ENCODE measurements at places on chromosomes 1 and 21.

- no peak for DNase-seq
Observed at GRCh38 chr1:157566484-157567300, 14.4 kb upstream of the FCRL5 start.

DNA sequence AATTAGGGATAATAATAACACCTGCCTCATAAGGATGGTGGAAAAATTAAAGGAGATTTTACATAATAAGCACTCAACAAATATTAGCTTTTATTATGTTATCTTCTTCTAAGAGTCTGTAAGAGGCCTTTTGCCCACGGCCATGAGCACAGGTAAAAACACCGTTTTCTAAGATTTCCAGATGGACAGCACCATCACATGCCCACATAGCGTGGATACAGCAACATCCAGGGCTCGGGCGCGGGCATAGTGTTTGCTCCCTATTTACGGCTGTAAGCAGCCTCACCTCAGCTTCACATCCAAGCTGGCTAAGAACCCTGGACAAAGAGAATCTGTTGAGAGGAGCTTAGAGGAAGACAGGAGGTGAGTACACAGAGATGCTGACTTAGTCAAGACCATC lies 216.4 kb upstream of the IRF2BP2 start:
- no peak for DNase-seq

GRCh38 chr1:207919523-207920170 lies 8.7 kb upstream of the CD34 start:
- DNase-seq, result no peak

GRCh38 chr1:108059945-108060344 lies 95.0 kb upstream of the VAV3 start:
- DNase-seq, result no peak

GRCh38 chr1:107460035-107460434 lies 319.2 kb downstream of the NTNG1 start:
- no peak for DNase-seq

- no peak for DNase-seq
Observed at GRCh38 chr1:162996261-162996660, 72.9 kb upstream of the RGS4 start.

DNA sequence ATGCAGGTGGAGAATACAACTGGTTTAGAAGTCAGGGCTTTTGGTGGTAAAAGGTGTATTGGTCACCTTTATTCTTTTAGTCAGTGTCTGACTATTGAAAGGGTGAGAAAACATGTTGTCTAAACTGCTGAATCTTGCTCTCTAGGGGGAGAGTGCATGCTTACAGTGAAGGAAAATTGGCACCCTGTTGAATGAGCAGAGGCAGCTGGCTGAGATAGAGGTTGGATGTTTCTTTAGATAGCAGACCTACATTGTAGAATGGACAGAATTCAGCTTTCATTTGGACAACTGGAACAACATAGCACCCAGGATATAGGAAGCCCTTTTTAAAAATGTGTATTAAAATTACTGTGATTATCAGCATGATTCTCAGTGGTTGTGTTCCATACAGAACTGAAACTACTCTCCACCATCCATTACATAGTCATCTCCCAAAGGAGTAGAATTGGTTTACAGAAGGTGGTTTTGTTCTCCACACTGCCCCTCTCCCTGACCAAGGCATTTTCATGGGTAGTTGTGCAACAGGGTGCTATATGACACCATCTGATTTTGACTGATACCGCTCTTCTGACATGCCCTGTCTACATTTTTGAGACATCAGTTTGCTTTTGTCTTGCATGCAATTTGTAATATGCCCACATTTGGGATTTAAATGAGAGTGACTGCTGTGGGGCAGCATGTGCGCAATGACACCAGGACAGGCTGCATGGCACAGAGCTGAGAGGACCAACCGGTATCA lies 16.2 kb downstream of the RHOU start:
- no peak for DNase-seq

DNA sequence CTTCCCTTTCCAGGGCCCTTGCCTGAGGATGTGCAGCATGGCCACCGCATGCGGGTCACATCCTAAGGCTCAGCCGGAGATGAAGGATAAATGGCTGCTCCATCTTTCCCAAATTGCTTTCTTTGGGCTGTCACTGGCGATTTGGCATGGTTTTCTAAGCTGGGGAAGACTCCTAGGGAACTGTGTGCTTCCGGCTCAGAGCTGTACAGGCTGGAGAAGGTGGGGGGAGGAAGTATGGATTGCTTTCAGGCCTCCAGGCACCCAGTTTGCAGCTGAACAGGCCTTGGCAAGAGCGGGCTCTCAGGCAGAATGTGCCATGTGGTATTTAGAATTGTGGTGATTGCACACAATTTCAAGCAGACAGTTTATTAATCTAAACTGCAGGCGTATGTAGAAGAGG lies 48.9 kb downstream of the TMEM53 start:
- DNase-seq, result no peak

- DNase-seq, result no peak
Observed at GRCh38 chr21:28272272-28272992, 720.2 kb downstream of the LTN1 start.

GRCh38 chr1:1215080-1215676 lies 1.2 kb upstream of the TNFRSF4 start:
- no peak for DNase-seq

DNA sequence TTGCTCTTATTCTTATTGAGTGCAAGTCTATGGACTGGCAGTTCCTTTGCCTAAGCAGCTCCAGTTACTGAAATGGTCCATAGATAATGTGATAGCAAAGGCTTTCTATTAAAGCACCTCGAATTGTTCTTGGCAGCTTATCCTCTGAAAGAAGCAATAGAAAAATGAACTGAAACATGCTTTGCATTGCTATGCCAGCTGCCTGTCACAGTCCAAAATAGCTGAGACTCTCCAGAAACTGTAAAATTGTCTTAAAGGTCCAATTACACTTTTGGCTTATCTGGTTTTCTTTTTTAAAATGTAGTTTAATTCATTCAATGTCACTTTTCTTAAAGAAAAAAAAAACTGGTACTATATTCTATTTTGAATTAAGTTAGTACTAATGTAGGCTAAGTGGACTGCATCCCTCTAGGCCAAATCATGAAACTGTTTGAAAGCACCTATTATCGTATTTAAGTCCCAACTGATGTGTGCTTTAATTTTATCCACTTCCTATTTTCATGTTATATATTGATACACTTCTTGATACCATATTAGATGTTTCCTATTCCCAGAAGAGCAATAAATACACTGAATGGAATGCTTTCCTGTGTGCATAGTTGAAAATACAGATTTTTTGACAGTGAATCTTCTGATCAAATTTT lies 208.0 kb upstream of the DEPDC1 start:
- DNase-seq, result no peak

- DNase-seq, result no peak
Observed at GRCh38 chr21:16004086-16004485, 274.3 kb downstream of the USP25 start.

GRCh38 chr1:231778009-231778719 lies 151.6 kb downstream of the DISC1 start:
- DNase-seq, result peak; percentile 78

GRCh38 chr1:208256091-208256490 lies 11.9 kb upstream of the PLXNA2 start:
- no peak for DNase-seq

GRCh38 chr1:20319456-20320220 lies 29.0 kb downstream of the VWA5B1 start:
- no peak for DNase-seq

DNA sequence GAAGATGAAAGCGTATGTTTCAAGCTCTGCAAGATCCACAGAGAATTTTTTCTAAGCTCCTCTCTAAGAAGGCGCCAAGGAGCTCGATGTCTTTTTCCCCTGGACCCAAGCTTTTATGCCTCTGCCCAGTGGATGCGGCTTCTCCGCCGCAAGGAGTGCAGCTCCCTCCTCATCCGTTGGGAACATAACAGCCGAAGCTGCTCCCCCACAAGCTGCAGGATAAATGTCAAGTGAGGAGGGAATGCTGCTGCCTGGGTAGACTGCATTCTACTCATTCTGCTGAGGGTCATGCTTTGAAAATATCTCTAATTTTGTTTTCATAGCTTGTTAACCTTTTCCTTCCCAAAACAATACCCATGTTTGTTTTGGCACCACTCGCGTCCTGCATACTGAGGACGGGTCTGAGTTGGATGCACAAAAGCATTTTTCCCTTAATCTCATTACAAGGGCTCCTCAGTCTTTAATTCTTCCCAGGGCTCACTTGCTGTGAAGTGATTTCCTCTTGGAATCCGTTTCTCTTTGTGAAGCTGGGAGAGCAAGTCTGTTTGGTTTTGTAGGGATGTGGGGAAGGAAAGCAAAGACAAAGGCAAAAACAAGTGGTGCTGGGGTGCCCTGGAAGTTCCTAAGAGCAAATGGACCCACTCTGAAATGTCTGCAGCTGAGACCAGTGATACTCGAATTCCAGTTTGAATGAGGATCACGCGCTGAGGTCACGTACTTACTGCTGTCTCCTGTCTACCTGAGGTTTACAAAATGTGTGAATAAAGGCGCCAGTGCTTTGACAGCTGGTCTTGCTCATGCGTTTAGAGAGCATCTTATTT lies 134.0 kb upstream of the IRF2BP2 start:
- no peak for DNase-seq

DNA sequence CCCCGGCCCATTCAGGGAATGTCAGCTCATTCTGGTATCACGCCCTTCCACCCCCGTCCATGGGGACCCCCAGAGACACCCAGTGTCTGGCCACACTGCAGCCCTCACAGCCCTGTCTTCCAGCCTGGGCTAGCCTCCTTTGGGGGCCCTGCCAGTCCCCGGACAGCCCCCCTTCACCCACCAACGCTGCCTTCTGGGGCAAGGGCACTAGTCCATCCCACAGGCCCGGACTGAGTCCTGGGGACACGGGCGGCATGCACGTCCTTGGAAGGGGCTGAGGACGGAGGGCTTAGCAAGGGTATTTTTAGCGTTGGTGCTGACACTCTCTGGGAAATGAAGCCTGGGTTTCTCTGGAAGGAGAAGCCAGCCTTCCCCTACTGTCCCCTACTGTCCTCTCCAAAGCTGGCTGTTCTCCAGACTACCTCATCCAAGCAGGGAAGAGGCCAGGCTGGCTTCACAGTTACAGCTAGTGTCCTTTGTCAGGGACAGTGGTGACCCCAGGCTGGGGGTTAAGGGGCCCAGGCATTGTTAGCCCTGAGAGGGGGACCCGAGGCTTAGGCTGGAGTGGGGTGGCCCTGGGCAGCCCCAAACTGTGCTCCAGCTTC lies 39.5 kb downstream of the COQ8A start:
- no peak for DNase-seq

- DNase-seq, result no peak
Observed at GRCh38 chr1:232555494-232556210, 74.3 kb downstream of the SIPA1L2 start.

DNA sequence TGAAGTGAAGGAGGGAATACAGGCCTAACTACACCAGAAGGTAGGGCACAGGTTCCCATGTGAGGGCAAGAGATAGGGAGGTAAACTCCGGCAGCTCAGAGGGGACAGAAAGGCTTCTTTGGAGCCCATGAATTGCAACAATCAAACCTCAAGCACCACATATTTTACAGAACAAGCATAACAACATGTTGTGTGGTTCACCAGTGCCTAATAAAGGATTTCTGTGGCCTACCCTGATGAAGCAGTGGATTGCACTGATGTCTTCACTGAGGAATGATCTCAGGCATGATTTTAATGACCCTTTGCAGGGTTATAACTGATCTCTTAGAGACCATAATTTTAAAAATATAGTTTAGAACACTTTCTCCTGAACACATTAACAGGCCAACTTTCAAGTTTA lies 77.4 kb downstream of the RUNX1 start:
- no peak for DNase-seq

- peak; percentile 88 for DNase-seq
Observed at GRCh38 chr1:226875641-226876295, 5.4 kb downstream of the PSEN2 start.

- DNase-seq, result peak; percentile 87
Observed at GRCh38 chr1:43270421-43271095, 775 bp downstream of the TMEM125 start.

DNA sequence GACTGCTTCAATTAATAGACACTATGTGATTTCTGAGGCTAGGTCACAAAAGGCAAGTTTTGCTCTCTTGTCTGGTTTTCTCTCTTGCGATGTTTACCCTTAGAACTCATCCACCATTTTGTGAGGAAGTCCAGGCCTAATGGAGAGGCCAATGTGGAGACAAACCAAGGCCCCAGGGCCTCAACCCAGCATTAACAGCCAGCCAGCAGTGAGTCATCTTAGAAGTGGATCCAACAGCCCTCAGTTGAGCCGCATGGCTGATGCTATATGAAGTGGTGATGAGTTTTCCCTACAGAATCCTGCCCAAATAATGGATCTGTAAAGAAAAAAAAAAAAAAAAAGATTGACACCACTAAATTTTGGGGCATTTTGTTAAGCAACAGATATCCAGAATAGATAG lies 95.1 kb downstream of the DNTTIP2 start:
- no peak for DNase-seq

- no peak for DNase-seq
Observed at GRCh38 chr21:44572959-44573583, 458 bp upstream of the KRTAP10-4 start.

GRCh38 chr1:73644198-73644597 lies 553.8 kb downstream of the LRRIQ3 start:
- DNase-seq, result no peak

DNA sequence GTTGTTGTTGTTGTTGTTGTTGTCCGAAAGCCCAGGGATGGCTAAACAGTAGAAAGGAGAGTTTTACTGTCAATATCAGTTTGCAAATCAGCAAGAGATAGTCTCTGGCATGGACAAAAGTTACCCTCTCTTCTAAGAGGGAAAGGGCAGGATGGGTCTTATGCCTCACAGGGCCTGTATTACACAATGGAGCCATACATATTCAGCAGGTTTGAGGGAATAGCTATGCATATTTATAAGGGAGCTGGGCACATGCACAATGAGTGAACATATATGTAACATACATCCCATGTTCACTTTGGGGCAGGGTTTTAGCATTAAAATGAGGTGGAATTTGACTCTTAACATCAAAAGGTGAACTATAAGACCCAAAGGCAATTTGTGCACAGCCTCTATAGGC lies 84.4 kb upstream of the PGBD5 start:
- DNase-seq, result no peak

All from Calu3 (cell line).